Umbilical cord (tissue), 2 donors: ENCODE measurements at places on chromosomes 5 and 9.

DNA sequence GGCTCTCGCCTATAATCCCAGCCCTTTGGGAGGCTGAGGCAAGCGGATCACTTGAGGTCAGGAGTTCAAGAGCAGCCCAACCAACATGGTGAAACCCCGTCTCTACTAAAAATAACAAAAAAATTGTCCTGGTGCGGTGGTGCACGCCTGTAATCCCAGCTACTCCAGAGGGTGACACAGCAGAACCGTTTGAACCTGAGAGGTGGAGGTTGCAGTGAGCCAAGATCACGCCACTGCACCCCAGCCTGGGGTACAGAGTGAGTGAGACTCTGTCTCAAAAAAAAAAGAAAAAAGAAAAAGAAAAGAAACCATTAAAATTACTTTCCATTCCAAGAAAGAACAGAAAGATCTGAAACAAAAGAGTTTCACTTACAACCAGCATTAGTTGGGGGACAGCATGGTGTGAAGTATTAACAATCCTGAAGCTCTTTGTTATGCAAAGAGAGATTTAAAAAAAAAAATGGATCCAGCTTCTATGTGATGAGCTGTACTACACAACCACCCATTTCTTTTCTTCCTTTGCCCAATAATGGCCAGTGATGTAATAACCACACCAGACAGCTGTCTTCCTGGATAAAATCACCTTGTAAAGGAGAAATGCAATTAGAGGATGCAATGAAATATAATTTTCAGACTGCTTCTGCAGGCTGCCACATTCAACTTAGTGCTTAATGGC, 76.9 kb downstream of the MED27 start:
- no peak for DNase-seq

- no peak for DNase-seq
Measured at GRCh38 chr5:127316011-127316410, 25.4 kb downstream of the MEGF10 start.

DNA sequence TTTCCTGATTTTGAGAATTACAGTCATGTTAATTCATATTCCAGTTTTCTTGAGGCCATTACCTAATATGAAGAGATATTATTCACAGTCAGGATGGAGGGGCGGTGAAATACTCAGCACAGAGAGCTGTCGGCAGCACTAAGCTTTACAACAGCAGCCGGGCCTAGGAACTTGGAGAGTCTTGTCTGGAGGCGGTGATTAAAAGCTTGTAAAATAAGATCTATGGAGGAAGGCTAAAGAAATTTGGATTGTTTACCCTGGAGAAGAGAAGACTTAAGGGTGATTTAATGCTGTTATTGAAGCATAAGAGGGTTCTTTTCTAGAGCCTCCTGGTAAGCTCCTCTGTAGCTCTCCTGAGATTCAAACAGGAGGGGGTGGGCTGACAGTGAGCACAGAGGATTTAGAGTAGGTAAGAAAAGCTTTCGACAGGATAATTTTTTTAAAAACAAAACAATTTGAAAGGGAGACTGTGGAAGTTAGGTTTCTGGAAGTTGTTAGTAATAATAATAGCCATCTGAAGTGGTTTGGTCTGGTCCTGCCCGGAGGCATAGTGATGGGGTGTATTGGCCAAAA, 406.3 kb upstream of the ADAMTSL1 start:
- peak; percentile 83 for DNase-seq

DNA sequence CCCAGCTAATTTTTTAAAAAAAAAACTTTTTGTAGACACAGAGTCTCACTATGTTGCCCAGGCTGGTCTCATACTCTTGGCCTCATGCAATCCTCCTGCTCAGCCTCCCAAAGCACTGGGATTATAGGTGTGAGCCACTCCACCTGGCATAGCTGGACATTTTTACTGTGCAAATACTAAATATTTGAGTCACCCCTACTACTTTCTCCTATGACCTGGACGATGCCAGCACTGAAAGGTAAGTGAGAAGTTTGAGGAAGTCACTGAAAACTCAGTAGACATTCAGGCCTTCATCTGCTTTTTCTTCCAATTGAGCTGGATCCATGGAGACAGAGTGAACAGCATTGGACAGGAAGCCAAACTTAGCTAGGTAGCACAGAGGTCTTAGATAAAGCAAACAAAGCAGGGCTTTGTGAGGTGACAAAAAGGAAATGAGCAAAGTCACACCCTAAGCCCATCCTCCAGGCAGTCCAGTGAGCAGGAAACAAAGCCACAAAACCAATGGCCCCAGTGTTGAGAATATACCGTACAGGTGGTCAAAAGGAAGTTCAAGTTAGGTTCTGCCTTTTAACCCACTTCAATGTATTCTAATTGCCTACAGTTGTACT, 192.6 kb upstream of the RASA1 start:
- DNase-seq: no peak

- no peak for DNase-seq
Measured at GRCh38 chr9:18358325-18358724, 115.6 kb upstream of the ADAMTSL1 start.

- no peak for DNase-seq
Measured at GRCh38 chr9:135612981-135613910, 26.1 kb downstream of the GLT6D1 start.

DNA sequence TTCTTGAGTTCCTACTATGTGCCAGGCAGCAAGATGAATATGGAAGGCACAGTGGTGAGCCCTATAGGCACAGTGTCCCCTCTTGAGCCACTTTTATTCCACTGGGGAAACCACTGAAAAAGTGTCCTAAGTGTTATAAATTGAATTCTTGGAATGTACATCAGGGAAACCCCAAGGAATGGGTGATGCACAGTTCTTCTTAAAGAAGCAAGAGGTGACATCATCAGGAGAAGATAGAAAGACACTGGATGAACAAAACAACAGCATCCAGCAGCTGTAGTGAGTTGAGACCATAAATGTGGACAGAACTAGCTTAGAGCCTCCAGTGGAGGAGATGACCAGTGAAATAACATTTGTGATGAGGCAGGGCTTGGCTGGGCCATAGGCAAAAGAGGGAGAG, 199.2 kb upstream of the ANKRD55 start:
- DNase-seq: no peak

- DNase-seq: no peak
Measured at GRCh38 chr5:17314907-17315471, 97.6 kb downstream of the BASP1 start.

GRCh38 chr5:611731-612486, at the start of gene CEP72:
CEP72 (plus strand) TSS chr5:612340; CDS start chr5:612362, 22 bp downstream.
- DNase-seq: peak; percentile 89

DNA sequence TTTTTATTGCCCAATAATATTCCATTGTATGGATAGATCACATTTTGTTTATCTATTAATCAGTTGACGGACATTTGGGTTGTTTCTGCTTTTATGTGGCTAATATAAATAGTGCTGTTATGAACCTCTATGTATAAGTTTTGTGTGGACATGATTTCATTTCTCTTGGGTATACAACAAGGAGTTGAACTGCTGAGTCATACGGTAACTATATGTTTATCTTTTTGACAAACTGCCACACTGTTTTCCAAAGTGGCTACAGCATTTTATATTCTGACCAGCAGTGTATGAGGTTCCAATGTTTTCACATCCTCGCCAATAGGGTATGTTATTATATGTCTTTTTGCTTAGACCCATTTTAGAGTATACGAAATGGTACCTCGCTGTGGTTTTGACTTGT, 264.3 kb downstream of the RFX3 start:
- no peak for DNase-seq

GRCh38 chr9:21590058-21590996, 108.2 kb upstream of the IFNE start:
- DNase-seq: no peak

DNA sequence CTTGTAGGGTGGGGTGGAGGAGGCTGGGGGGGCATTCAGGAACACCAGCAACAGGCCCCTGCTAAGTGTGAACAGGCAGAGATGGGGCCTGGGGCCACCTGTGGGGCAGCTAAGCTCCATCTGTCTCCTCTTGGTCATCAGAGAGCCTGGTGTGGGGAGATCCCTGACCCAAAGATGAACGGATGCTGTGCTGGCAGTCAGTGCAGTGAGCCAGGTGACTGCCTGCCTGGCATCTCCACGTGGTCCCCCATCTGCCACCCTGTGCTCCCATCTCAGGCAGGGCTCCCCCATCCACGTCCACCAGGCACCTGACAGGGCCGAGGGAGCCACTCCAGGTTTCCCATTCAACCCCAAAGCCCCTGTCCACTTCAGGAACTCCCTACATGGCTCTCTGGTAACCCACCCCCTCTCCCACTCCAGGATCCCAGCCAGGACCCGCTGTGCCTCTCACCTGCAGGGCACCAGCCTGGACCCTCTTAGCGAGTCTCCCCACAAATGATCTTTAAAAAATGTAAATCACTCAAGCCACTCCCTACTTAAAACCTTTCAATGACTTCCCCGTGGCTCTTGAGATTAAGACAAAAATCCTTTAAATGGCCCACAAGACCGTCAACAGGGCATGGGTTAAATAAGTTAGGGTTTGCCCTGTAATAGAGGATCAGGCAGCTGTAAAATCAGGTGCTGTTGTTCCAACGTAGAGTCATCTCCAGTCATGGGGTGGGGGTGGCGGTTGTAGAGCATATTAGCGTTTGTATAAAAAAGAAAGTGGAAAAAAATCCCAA, 60.8 kb downstream of the LMX1B start:
- DNase-seq: no peak

- no peak for DNase-seq
Measured at GRCh38 chr9:135973277-135974219, 12.4 kb upstream of the UBAC1 start.

- DNase-seq: no peak
Measured at GRCh38 chr5:21067724-21068123, 1079.7 kb upstream of the CDH18 start.

- DNase-seq: no peak
Measured at GRCh38 chr5:155665361-155665760, 651.8 kb downstream of the KIF4B start.

DNA sequence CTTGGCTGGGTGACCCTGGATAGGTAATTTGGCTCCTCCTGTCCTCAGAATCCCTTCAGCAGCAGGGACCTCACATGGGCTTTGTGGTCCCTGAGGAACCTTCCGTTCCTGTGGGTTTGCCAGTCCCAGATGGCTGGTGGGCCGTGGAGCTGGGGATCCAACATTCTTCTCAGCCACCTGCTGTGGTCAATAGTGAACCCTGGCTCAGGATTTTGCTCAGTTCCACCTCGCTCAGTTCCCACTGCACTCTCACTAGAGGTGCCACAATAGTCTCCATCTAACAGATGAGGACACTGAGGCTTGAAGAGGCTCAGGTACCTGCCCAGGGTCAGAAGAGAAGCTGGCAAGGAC, 17.1 kb upstream of the SPOUT1 start:
- DNase-seq: no peak

GRCh38 chr9:69757996-69758675, 1.7 kb downstream of the PTAR1 start:
- peak; percentile 42 for DNase-seq

- DNase-seq: no peak
Measured at GRCh38 chr5:75608870-75609269, 2.4 kb upstream of the ANKDD1B start.

GRCh38 chr5:142366007-142366406, 41.2 kb upstream of the SPRY4 start:
- no peak for DNase-seq

DNA sequence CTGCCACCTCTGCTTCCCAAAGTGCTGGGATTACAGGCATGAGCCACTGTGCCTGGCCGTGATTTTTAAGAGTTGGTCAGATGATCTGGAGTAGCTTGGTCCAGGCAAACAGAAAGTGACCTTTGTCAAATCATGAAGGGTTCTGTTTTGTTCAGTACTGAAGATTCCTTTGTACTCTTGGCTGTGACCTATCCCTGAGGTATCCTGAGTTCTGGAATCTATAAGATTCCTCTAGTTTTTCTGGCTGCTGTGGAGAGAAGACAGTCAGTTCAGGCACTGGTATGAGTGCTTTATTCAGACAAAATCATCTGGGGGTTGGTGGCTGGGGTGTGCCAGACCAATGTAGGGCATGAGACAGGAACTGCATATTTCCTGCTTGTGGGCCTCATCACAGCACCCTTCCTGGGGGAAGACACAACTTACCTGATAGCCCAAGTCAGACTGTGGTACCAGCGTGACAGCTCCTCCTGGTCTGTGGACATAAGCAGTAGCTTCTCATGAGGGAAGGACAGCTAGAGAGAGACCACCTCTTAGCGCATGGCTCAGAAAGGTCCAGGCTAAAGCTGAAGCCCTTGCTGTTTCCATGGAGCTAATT, 3.1 kb downstream of the ARHGEF39 start:
- no peak for DNase-seq

DNA sequence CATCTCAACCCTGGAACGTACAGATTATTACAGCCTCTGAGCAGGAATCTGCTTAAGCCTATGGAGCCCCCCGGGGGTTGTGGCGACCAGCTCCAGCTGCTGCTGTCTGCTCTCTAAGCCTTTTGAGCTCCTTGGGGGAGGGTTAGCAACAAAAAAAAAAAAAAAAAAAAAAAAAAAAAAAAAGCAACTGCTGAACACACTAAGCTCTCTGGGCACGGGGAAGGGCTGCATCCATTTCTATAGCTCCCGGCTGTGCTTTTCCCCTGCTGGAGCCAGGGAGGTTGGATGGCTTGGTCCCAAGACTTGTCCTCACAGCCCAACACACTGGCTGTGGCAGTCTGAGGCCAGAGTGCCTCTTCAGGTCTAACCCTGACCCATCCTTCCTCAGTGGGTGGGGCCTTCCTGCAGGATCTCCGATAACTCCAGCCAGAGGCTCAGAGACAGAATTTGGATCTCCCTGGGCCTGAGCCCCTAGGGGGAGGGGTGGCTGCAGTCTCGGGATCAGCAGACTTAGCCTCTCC, 82.1 kb downstream of the FBN2 start:
- DNase-seq: peak; percentile 59

GRCh38 chr5:8905021-8905420, 640.9 kb downstream of the SEMA5A start:
- peak; percentile 75 for DNase-seq

- no peak for DNase-seq
Measured at GRCh38 chr9:116137010-116137409, 16.6 kb upstream of the PAPPA start.

DNA sequence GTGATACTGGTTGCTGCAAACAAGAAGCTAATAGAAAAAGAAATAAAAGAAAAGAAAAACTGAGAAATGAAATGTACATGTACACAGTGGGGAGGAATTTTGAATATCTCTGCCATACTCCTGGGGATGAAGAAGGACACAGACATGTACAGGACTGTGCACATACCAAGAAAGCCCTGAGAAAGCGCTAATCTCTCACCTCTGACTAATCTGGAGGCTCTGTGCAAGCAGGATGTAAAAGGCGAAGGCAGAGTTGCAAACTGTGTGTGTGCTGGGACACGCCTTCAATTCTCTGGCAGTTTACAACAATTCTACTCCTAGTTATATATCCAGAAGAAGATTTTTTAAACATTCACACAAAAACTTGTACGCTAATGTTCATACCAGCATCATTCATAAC, 211.4 kb downstream of the KIAA0825 start:
- DNase-seq: no peak

DNA sequence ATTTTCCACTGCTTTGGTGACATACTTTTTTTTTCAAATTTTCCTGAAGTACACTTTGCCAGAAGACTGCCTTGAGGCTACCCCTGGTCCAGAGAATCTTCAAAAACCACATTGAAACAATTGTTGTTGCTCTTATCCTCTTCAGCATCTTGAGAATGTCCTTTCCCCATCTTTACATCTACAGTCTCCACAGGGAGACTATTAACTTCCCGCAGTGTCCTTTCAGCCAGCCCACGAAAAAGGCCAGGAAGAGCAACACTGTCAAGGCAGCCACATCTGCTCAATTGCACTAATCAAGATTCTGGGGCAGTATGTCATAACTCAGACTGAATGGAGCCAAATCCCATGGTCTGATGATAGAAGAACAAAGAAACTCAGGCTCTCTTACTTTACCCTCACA, 148.3 kb downstream of the ENC1 start:
- no peak for DNase-seq

- DNase-seq: no peak
Measured at GRCh38 chr5:94544875-94545547, 73.4 kb downstream of the KIAA0825 start.
